Fibroblast of skin of back (primary cell): ENCODE measurements at places on chromosomes 7 and 10.

DNA sequence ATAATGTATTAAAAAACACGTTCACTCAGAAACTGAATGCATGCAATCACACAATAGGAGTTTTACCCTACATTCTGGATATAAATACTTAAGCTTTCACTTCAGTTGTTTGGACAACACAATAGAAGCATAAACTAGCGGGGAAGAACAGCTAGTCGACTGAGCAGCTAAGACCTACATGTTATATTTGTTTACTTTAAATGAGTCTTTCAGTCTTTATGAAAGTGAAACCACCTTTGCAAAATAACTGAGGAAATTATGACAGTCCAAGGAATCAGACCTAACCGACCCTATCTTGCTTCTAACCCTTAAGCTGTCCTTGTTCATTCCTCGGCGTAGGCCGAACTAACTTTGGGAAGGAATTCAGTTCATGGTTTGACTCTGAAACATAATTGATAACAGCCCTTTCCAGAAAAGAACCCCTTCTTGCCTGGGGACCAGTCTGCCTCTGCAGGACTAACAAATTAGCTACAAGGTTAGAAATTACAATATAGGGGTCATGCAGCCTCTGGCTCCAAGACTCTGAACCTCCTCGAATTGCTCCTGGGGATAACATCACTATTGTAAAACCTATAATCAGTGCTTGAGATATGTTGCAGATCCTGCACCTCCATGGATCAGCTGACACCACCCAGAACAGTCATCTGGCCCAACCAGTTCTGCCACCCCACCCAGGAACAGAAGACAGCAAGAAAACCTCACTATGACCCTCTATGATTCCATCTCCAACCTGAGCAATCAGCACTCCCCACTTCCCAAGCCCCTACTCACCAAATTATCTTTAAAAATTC lies 185.1 kb upstream of the KLF6 start:
- no peak for DNase-seq

DNA sequence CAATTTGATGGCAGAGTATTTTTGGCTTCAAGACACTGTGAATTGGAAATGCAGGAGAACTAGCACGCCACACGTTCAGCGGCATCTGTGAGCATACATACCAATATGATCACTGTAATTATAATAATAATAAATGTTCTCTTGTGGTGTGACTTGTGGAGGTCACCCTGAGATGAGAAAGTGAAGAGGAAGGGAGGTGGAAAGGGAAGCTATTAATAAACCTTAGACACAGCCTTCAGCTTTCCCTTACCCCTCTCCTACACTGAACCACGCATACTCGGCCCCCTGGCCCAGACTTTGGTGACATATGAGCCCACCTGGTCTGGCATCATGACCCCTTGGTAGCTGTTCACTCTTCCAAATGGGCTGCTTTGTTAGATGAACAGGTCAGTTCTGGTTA lies 139.1 kb downstream of the SORCS3 start:
- no peak for DNase-seq

DNA sequence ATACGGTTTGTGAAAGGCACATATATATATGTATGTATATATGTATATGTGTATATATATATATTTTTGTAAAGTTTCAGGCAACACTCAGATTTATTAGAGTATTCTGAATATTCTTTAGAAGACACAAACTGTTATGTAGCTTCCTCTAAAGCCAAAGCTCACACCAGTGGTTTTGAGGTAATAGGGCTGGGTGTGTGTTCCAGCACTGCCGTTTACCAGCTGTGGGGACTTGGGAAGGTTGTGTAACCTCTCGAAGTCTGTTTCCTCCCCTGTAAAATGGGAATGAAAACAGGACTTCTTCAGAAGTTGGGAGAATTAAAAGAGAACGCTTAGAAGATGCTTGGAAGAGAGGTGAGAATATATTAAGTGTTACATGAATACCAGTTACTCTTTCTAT lies 94.8 kb downstream of the PRPF18 start:
- no peak for DNase-seq

DNA sequence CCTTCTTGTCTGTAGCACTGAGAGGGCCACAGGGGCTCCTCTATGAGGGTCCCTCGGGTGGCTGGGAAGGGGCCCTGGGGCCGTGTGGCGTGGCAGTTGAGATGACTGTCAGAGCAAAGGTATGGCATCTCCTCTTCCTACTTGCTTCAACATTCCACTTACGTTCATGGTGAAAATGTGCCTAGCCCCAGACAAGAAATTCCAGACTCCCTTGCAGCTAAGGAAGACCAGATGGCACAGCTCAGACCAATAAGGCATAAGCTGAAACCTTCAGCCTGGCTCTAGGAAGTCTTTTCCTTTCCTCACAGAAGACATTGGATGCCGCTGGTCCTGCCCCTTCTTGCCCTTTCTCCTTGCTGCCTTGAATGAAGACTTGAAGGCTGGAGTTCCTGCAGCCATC lies 57.4 kb downstream of the ZNF503 start:
- DNase-seq = no peak
